ENCODE measurements at places on chromosomes 1 and 21.

DNA sequence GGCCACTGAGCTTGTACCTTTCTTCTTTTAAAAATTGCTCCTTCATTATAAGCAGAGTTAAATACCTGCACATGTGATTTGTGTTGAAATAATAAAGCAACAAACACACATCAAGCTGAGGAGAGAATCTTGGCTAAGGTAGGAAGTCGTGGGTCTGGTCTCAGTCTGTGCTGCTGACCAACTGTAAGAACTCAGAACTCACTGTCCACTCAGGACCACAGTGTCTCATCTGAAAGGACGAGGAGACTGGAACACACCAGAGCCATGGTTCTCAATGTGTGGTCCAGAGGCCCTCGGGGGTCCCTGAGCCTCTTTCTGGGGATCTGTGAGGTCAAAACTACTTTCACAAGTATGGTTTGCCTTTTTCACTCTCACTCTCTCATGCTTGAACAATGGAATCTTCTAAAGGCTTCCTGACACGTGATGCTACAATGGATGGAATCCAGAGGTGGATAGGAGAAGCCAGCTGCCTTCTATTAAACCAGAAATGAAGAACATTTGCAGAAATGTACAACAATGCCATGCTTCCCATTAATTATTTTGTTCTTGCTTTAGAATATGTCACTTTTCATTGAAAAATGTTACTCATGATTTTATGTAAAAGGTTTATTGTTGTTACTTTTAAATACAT is 17.3 kb upstream of the ETS2 start:
- DNase-seq = no peak

DNA sequence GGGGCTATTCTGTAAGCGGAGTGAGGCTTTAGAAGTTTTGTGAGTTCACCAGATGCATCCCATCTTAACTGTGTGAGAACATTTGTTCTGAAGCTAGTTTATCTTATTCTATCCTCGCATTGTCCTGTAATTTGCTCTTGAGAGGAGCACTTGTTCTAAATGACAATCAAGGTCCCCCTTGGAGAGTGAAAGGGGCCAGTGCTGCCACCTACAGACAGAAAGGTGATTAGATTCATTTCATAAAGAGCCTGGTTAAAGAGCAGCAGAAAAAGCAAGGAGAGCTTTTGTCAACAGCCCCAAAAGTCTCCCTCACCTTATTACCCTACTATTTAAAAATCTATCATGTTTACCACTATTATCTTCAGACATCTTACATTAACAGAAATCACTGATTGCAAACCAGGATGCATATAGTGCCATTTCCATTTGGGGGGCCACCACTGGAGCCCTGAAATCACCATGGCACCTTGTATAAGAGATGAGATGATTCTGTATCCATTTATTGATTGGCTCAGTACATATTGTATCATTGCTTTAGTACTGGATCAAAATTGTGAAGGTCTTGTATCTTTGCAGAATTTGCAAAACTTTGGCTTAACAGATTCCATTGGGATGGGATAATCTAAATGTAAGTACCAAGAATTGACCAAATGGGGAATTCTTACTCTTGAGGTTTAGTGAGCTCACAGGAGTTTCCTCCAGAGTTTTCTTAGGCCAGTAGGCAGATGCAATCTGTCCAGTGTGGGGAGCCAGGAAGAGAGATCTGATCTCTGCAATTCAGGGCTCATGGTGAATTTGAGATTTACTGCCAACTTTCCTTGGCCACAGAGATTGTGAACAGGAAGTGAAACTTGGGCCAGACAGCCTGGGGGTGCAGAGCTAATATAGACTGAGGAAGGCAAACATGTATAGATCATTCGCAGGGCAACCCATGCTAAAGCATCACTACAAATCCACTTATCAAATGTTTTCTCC is 64.3 kb upstream of the TRABD2B start:
- DNase-seq = no peak

DNA sequence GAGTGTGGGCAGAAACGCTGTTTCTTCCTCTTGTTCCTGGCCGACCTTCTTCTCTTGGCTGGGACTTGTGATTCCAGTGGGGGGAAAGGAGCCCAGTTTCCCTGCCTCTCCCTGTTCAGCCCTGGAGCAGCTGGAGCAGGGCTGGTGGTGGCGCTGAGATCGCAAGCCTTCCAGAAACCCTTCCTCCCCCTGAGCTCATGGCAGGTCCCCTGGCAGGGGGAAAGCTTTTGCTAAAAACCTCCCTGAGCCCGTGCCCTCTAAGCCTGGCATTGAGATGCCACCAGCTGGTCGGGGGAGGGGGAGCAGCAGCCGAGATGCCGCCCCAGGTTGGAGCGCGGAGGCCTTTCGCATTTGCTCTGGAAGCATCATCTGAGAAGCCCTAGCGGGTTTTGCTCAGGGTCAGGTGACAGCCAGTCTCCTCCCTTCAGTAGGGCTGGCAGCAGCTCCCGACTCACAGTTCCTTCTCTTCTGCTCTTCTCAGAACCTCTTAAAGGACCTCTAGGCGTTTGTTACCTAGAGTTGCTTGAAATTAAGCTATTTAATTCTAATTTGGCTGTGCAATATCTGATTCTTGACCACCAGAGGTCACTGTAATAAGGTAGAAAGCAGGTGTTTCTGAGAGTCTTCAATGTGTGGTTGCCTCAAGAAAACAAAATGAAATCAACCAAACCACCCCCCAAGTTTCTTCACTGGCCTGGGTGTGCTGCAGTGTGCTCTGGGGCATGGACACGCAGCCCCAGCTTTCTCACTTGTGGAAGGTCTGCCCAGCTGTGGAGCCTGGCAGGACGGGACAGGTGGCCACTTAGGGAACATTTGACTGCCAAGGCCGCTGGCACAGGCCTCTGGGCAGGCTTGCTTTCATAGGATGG is 257.3 kb downstream of the CAMTA1 start:
- DNase-seq = no peak

GRCh38 chr1:17232759-17233661 is 15.9 kb upstream of the PADI3 start:
- no peak for DNase-seq

- no peak for DNase-seq
These were observed 2.6 kb downstream of the AIDA start for GRCh38 chr1:222709700-222710153.

- DNase-seq = no peak
These were observed 189.8 kb upstream of the PLXNA2 start for GRCh38 chr1:208433971-208434370.

- no peak for DNase-seq
These were observed 585.7 kb upstream of the CAMK1G start for GRCh38 chr1:208997726-208998312.

DNA sequence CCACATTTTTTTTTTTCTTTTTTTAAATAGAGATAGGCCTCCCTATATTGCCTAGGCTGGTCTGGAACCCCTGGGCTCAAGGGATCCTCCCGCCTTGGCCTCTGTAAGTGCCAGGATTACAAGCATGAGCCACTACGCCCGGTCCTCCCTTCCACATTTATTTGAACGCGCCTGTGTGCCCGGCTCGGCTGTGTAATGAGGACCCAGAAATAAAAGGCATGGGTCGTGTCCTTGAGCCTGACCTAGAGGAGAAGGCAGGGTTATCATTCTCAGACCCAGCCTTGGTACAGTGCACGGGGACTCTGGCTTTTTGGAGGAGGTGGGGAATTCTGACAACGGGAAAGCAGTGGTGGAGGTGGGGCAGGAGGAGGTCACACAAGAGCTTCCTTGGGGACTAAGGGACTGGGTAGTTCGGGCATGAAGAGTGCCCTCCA is 841 bp downstream of the CENPF start:
- DNase-seq = no peak

- DNase-seq = peak; percentile 13
These were observed 50.2 kb downstream of the KCNN3 start for GRCh38 chr1:154819628-154820590.

DNA sequence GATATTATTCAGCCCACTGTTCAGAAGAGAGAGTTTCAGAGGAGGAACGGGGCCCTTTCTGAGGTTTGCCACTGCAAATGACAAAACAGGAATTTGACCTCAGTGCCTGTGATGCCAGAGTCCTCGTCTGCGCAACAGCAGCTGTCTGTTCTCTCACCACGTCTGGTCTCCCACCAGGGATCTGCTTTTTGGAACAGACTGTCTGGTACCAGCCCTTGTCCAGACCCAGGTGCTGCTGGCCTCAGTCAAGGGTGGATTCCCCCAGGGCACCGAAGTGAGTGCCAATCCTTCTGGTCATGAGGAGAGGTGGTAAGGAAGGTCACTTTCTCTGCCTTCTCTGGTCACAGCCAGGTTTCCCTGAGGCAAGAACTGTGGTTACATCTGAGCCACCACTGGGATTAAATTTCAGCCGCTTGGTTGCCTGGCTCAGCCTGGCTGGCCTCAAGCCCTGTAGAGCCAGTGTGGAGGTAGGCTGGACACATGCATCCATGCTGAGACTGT is 2.3 kb upstream of the BCAN start:
- no peak for DNase-seq

DNA sequence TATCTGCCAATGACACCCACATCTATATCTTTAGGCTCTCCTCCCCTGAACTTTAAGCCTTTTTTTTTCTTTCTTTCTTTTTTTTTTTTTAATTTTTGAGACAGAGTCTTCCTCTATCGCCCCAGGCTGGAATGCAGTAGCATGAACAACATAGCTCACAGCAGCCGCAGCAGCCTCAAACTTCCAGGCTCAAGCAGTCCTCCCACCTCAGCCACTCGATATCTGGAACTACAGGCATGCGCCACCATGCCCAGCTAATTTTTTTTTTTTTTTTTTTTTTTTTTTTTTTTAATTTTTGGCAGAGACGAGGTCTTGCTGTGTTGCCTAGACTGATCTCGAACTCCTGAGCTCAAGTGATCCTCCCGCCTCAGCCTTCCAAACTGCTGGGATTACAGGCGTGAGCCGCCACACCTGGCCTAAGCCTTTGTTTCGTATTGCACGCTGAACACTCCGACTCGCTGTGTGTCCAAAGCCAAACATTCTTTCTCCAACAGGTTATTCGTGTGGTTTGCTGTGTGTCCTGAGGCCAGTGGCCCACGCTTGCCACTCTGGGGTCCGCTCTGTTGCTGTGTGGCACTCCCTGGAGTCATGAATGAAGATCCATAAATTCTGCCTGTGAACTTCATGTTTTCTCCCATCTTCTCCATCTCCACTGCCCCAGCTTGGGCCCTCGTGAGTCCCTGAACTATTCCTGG is 119.4 kb downstream of the CAMTA1 start:
- no peak for DNase-seq

- no peak for DNase-seq
These were observed 7.0 kb upstream of the ANGPTL1 start for GRCh38 chr1:178877896-178878295.

DNA sequence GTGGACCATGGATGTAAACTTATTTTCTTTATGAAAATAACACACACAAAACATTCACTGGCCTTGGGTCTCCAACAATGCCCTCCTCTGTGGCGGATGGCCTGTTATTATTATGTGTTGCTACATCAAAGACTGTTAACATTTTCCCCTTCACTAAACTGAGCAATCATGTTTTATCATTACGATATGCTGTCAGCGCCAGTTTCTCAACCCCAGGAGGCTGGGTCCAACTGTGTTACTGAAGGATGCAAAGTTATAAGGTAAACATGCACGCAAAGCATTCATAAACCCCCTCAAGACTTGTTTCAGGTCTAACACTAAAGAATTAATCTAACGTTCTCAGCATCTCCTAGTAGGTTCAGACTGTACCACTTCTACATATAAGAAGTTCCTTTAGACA is 6.0 kb upstream of the DUSP10 start:
- no peak for DNase-seq

DNA sequence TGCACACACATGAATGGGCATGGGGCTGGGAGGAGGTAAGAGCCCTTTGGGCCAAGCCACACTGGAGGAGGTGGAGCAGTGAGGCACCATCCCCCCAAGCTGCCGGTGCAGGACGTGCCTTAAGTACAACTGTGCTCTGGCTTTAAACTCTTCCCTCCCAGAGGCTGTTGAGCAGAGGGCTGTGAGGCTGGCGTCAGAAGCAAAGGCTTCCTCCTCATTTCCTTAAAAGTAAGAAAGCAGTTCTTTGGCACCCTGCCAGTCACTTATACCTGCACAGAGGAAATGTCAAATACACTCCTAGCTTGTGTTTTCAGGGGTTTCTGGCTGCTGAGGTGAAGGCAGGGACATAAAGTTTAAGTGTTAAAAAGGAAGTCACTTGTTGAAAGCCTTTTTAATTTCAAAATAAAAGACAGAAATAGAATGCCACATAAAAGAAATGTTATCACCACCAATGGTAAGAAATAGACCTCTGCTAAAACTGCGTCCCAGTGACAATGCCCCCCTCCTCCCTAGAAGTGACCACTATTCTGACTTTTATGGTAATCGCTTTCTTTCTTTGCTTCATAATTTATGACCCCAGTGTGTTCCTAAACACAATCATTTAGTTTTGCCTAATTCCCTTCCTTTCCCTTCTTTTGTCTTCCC is 33.0 kb downstream of the LAMC2 start:
- DNase-seq = peak; percentile 58

DNA sequence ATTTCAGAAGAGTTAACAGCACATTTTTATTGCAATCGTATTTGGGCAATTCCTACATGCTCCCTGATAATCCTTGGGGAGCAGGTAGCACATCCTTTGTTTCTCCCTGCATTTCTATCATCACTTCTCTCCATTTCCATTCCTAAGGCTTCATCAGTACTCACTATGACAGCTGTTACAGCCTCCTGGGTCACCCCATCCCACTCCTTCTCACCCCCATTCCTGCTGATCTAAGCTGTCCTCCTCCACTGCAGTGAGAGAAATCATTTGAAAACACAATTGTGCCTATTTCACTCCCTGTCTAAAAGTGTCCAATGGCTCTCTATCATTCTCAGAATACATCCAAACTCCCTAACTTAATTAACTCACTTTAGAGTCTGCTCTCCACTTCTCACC is 17.0 kb upstream of the TSPAN1 start:
- no peak for DNase-seq

DNA sequence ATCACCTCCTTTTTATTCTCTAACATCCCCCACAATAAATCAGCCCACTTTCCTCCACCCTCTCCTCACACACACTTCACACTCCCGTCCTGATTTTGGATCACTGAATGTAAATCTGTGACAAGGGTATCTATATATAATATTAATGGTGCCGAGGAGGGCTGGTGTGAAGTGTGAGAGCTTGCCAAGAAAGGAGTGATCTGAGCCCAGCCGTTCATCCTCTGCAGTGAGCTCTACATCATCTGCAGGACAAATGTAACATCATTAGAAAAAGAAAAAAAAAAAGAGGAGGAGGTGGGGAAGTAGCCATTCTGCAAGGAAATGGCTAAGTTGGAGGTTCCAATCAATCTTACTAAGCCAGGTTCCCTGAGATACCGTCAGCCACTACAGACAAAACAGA is 291.7 kb upstream of the RRP15 start:
- DNase-seq = no peak

DNA sequence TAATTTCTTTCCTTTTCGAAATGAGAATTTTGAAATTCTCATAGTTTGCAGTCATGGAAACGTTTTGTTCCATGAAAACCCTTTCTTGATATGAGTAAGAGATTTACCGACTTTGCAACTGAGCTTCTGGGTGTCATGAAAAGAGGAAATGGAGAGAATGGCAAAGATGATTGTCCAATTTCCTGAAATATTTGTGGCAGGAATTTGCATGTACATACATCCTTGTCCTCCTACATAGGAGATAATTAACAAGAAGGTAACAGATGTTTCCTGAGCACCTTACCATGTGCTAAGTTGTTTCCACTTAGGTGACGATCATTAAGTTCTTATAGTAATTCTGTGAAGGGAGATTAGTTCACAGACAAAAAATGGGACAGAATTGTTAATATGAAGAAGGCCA is 170.7 kb downstream of the NEGR1 start:
- no peak for DNase-seq

- DNase-seq = no peak
These were observed 256.1 kb upstream of the DPYD start for GRCh38 chr1:98176936-98177335.

GRCh38 chr21:37478794-37479193 is 112.2 kb downstream of the DYRK1A start:
- DNase-seq = no peak

GRCh38 chr1:156706657-156707416 is 1.5 kb upstream of the CRABP2 start:
- no peak for DNase-seq

Data from central memory CD4-positive, alpha-beta T cell (primary cell).